ENCODE measurements at places on chromosomes 1 and 21. TPM values are rescaled to one million over a fixed set of nuclear protein-coding genes. Genes with fewer than 3 reads are reported as not detected.

Gene CA14
- total RNA-seq, result not detected

Gene CDC42SE1
- 130 TPM for total RNA-seq

Gene SLC16A4
- total RNA-seq, result 31.5 TPM

Gene SPATA17
- 1.3 TPM for total RNA-seq

Gene LCE1D
- total RNA-seq, result not detected

Gene S100A8
- 37.4 TPM for total RNA-seq

Gene RAB42
- 6.9 TPM for total RNA-seq

Gene A3GALT2
- total RNA-seq, result not detected

Gene ADAMTS5
- 34.4 TPM for total RNA-seq

Gene C1orf226
- 21.1 TPM for total RNA-seq

Gene G0S2
- 198 TPM for total RNA-seq

Gene TTC39A
- total RNA-seq, result 72.1 TPM

Gene SPRR2E
- not detected for total RNA-seq

Gene IL19
- total RNA-seq, result not detected

Gene FAM43B
- total RNA-seq, result 0.16 TPM

Gene LIPI
- not detected for total RNA-seq

Gene KRTAP12-2
- not detected for total RNA-seq
